Suppressor macrophage (primary cell): ENCODE measurements at places on chromosomes 11 and 22.

DNA sequence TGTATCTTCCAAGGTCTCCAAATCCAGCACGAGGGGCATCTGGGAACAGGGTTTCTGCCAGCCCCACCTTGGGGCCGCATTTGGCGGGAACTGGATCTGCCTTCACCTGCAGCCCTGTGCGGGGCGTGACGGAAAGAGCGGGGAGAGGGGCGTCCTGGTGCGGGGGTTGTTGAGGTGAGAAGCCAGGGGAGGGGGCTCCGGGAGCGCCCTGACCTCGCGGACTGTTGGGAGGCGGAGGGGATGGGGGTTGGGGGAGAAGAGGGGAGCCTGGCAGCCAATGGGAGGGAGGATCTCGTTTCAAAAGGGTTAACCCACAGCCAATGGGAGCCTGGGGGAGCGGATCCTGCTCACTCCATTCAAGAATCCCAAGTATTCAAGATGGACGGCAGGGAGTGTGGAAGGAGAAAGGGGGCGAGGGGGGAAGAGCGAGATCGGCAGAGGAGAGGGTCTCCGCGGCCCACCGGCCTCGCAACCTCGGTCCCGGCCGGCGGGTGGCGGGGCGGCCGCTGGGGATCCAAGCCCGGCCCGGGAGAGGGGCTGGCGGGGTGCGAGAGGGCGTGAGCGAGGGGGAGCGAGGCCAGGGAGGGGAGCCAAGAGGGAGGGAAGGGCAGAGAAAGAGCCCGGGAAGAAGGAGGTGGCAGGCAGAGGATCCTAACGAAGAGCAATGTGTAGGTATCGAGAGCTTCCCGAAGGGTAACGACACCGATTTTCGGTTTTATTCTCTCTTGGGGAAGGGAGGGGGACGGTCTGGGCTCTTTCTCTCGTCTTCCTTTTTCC, 11.5 kb downstream of the YPEL4 start:
- peak; percentile 13 for DNase-seq

GRCh38 chr22:46355369-46355995, 20.0 kb downstream of the TRMU start:
- peak; percentile 83 for DNase-seq

DNA sequence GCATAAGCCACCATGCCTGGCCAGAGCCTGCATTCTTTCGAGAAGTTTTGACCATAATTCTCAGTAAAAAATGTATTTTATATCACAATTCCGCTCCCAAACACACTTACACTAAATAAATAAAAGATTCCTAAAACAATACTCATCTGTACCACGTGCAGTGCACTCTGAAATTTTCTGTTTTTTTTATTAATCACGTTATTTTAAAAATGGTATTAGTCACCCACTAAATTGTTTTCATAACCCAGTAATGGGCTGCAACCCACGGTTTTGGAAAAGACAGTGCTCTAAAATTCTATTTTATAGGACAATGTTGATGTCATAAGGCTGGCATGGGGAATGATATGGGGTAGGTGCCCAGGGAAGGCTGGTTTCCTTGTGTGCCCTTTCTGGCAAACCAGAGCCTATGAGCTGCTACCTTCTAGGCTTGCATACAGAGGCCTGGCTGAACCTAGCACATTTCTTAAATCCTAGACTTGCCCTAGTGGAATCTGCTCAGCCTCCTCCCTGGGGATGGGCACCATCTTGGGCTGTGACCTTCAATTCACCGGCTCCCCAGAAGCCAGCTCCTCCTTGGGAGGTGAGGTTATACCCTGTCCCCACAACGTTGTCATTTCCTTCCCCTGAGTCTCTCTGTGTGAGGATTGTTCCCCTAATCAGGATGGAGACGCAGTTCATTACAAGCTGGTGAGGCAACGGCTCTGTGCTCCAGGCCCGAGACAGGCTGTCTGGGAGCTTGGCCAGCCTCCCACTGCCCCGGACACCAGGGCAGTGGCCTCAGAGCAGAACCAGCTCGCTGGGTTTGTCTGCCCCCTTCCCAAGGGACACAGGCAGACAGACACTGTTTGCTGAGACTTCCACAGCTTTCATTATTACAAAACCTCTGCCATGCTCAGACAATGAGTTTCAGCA, 116.5 kb upstream of the NAV2 start:
- peak; percentile 56 for DNase-seq

DNA sequence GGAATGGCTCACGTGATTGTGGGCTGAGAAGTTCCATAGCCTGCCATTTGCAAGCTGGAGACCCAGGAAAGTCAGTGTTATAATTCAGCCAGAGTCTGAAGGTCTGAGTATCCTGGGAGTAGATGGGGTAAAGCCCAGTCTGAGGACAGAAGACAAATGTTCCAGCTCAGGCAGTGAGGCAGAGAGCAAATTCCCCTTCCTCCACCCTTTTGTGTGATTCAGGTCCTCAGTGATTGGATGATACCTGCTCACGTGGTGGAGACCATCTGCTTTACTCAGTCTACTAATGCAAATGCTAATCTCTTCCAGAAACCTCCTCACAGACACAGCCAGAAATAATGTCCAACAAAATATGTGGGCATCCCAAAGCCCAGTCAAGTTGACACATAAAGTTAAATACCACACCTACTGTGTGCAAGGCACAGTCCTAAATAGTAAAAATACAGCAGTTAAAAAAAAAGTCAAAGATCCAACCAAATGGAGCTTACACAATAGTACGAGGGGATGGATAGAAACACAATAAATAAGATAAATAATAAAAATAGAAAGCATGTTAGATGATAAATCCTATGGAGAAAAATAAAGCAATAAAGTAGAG, 13.2 kb upstream of the APOL6 start:
- DNase-seq = no peak

GRCh38 chr22:36065462-36065774, 36.8 kb upstream of the RBFOX2 start:
- DNase-seq = no peak

DNA sequence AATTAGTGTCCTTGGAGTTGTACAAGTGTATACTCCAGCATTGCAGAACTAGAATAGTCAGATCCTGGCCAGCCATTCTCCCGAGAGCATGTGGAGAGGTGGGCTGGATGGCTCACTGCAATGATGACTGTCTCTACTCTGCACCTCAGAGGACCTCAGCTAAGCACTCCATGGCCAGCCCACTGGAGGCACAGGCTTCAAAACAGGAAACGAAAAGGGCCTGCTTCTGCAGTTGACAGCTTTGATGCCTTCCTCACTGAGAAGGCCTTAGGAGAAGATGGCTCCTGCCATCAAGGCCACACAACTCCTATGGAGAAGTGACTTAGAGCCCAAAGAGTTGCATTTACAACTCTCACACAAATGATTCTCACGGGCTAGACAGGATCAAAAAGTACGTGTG, 9.1 kb downstream of the POLD4 start:
- DNase-seq = peak; percentile 33

- DNase-seq = no peak
Measured at GRCh38 chr22:46099740-46100139, 50.6 kb upstream of the PPARA start.
